ENCODE measurements at places on chromosomes 5 and 9.

- no peak for DNase-seq
Observed at GRCh38 chr9:211036-211435, 3.6 kb upstream of the DOCK8 start.

- DNase-seq, result no peak
Observed at GRCh38 chr9:119789987-119790386, 420.8 kb upstream of the BRINP1 start.

DNA sequence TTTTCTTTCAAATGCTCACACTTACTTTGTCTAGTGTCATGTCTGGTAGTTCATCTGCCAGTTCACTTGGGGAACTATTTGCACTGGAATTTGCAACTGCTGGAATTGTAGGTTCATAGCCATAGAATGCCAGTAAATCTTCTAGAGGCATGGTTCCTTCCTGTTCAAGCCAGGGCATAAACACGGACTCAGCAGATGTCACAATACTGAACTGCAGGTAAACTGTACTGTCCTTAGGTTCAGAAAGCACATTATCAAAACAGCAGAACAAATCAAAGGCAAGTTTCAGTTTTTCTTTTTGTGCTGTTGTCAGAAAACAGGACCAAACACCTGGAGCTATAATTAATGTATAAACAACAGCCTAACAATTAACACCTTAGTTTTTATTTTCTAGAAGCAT lies 13.1 kb downstream of the MIER3 start:
- no peak for DNase-seq

DNA sequence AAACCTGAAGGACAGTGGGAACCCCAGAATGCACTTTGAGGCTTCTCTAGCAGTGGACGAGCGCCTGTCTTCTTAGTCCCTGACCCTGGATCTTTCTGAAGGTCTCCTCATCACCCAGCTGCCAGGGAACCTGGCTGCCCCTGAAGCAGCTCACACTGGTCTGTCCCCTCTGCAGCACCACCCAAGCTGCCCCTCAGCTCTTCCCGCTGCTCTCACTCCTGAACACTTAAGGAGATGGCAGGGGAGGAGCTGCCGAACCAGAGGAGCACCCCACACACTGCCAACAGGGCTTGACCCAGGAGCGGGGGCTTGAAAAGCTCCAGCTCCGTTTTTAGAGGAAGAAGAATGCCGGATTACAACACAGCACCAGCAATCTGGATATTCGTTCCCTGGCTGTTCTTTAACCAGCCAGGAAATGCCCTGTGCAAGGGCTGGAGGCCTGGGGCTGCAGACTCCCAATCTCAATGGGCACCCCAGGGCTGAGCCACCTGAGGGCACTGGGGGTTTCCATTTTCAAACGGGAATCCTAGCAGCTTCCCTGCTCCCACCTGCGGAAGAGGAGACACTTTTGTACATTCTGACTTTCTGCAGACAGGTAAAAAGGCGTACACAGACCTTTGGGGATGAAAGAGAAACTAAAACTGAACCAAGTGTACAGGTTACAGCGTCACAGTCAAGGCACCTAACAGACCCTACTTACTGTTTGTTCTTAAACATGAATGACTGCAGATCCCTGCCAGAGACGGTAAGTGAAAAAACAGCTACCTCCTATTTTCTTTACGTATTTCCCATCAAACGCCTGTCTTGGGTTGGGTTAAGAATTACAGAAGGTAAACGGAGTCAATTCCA lies 36.3 kb downstream of the GOLM1 start:
- DNase-seq, result no peak

DNA sequence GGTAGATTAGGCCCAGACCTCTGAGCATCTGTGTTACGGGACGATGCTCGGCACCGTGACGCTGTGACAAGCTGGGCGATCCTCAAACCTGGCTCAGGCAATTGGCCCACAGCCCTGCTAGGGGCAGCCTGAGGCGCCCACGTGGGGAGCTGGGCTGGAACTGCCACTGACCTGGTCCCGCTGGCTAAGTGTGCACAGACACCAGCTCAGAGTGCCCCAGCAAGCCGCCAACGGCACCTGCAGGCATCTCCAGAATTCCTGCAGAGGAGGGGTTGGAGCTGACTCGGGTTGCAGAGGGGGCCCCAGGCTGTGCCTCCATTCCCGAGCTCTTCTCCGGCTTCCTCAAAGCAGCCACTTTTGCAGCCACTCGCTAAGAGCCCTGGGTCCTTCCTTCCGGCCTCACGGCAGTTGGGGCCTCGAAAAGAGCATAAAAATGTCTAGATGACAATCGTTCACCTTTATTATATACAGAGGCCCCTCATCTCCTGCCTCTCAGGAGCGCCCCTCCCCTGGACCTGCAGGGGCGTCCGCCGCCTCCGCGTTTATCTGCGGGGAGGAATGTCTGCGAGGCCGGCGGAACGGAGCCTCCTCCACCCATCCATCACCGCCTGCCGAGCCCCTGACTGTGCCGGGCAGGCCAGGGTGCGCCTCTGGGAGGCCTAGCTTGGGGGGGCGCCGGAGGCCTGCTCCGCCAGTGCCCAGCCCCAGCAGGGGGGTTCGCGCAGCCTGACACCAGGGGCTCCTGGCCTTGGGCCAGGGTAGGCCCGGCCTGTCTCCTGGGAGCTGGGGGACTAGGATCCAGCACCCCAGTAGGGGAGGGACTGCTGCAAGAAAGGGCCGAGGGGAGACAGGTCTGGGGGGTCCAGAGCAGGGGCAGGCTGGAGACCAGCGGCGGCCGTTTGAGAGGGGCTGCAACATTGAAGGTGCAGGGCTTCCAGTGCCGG lies 144.9 kb downstream of the BARX1 start:
- no peak for DNase-seq

DNA sequence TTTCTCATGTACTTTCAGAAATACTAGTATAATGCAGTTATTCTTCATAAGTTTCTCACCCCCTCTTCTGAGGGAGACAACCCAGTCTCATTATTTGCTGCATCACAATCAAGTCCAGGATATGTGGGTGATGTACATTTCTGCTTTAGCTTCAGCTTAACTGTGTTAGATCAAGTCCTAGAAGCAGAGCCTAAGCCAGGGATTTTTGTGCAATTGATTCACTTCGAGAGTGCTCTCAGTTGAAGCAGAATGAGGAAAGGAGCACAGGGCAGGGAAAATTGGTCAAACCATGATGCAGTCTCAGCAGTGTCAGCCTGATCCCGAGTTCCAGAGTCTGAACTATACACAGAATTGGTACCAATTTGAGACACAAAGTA lies 15.1 kb downstream of the HNRNPK start:
- DNase-seq, result no peak

DNA sequence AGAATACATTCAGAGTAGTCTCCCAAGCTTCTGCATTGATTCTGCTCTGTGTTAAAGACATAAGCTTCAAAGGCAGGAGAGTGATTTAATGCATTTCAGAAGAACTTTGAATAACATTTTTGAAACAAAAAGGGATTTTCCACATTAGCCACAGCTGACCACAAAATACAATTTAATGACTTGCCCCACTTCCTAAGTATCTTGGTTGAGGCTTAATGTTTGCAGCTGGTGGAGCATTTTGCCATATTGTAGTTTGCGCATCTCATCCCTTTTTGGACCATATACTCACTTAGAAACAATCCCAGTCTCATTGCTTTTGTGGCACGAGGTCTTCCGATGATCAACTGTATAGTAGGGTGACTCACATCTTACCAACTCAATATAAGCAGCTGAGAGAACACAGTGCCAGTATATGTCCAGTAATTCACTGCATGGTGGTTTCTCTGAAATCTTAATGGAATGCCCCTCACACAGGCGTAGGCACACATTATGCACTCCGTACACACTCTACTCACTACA lies 455.8 kb upstream of the PTGER4 start:
- peak; percentile 11 for DNase-seq

DNA sequence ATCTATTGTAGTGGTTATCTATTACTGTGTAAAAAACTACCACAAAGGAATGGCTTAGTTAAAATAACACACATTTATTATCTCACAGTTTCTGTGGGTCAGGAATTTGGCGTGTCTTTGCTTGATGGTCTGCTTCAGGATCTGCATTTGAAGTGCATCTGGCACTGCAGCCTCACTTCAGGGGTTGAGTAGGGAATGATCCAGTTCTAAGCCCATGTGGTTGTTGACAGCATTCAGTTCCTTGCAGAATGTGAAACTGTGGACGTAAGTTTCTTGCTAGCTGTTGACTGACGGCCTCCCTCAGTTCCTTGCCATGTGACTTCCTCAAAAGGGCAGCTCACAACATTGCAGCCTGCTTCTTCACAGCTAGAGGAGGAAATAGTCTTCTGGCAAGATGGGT lies 2.1 kb upstream of the OGN start:
- DNase-seq, result no peak

DNA sequence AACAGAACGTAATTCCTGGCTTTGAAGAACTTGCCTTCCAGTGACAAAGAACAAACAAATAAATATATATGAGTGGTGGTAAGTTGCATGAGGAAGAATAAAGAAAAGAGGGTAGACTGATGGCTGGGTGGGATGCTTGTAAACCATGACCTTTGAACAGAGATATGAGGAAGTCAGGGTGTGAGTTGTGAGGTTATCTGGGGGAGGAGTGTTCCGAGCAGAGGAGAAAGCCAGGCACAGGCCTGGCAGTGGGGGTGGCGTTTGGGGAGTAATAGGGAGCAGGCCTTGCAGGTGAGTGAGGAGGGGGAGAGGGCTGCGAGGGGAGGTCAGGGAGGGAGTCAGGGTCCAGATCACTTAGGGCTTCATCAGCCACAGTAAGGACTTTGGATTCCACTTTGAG lies 213.4 kb downstream of the PTTG1 start:
- no peak for DNase-seq

DNA sequence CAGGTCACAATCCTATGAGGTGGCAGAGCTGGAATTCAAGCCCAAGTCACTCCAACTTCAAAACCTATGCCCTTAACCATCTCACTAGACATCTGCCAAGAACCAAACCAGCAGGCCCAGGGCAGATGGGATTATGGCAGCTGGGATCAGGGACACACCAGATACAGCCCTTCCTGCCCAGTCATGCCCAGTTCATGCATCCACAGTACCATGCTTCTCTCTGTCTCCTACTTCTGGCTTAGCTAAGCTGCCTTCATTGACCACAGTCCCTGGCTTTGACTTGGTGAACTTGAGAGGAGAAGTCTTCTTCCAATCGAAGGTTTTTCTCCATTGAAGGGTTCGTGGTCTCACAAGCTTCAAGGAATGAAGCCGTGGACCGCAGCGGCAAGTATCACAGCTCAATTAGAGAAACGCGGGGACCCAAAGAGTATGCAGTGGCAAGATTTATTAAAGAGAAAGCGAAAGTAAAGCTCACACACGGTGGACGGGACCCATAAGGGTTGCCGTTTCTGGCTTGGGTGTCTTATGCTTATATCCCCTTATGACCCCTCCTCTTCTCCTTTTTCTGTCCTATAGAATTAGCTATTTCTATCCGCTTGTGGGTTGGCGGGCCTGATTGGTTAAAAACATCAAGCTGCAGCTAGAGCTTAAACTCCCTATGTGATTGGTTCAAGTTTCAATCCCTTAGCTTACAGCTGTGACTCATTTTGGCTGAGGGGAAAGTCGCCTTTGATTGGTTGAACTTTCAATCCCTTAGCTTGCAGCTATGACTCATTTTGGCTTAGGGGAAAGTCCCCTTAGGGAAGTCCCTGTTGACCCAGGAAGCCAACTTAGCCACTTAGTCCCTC lies 101.2 kb downstream of the TRIM36 start:
- peak; percentile 2 for DNase-seq

DNA sequence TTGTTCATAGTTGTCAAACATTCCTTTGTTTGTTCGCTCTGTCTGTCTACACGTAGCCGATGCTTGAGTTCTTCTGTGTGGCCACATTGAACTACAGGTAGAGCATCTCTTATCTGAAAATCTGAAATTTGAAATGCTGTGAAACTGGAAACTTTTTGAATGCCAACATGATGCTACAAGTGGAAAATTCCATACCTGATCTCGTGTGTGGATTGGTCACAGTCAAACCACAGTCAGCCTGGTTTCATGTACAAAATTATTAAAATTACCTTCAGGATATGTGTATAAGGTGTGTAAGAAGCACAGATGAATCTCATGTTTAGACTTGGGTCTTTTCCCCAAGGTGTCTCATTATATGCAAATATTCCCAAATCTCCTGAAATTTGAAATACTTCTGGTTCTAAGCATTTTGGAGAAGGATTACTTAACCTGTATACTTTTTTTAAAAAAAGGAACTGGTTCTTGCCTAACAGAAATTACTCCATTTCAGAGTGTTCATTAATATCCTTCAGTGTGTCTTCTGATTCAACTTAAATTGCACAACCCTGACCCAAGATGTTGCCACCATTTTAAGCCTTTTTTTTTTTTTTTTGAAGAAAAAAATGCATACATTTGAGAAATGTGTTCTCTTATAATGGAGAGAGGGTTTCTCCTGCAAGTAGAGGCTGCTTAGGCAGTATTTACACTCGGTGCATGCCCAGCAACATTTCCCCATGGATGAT lies 254.3 kb downstream of the MAST4 start:
- no peak for DNase-seq

GRCh38 chr9:16145196-16145950 lies 592.5 kb downstream of the CCDC171 start:
- no peak for DNase-seq

DNA sequence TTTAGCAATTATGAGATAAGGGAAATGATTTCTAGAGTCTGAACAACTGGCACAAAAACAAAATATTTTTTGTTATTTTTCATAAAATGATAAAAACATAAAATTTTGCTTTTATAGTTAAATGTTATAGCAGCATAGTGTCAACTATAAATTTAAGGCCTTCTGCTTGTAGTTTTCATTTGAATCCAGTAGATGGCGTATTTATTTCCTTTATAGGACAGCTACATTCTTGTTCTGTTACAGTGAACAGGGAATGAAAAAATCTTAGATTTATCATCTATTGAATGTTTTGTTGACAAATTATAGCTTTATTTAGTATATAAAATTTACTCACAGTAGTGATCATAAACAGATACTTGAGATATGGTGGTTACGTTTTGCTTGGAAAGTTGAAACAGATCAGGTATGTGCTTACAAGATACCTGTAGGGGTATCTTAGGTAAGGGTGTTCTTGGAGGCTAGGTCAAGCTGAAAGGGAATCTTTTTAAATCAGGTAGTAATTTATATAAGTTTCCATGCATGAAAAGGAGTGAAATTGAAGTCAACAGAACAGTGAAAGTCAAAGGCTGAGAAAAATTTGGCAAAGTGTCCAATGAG lies 239.3 kb upstream of the GRIN3A start:
- DNase-seq, result no peak

GRCh38 chr5:89901983-89902382 lies 507.6 kb downstream of the CETN3 start:
- no peak for DNase-seq

- peak; percentile 52 for DNase-seq
Observed at GRCh38 chr5:77851176-77852067, 75.3 kb upstream of the TBCA start.

- DNase-seq, result peak; percentile 54
Observed at GRCh38 chr9:5493679-5494511, 16.4 kb upstream of the PDCD1LG2 start.

DNA sequence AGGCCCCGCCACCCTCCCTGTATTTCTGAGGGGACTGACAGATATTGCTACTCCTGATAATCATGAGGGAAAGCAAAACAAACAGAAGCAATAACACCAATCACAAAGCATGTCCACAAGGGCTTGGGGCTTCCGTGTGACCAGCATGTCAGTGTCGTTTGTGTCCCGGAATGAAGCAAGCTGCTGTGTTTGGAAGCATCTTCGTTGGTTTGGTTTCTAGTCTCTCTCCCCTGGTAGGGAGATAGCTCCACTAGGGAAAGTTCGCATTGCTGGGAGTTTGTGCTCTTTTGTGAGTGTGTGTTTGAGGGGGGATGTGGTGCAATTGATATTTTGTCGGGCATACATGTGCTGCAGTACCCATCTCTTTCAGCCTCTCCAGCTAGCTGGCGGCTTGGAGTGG lies 1.4 kb downstream of the GRIA1 start:
- no peak for DNase-seq

Measured in hepatic stellate cell (primary cell).